ENCODE measurements at places on chromosomes 4 and X.

DNA sequence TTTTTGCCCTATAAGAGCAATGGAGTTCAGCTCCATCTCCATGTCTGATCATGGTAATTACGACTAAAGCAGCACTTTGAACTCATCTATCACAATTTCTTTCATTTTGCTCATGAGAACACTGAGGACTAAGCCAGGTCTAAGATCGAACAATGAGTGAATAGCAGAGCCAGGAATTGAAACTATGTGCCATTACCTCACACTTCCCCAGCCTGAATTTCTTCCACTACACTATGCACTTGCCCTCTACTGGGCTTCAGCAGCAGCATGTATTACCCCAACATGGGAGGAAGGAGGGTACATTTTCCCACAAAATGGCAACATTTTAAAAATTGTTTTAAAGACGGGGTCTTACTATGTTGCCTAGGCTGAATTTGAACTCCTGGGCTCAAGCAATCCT, 274.7 kb upstream of the FGF13 start:
- no peak for DNase-seq

- DNase-seq: no peak
These were observed 34.9 kb downstream of the STX18 start for GRCh38 chr4:4506961-4507360.

- no peak for DNase-seq
These were observed 189.5 kb downstream of the PRDM5 start for GRCh38 chr4:120733054-120733453.

DNA sequence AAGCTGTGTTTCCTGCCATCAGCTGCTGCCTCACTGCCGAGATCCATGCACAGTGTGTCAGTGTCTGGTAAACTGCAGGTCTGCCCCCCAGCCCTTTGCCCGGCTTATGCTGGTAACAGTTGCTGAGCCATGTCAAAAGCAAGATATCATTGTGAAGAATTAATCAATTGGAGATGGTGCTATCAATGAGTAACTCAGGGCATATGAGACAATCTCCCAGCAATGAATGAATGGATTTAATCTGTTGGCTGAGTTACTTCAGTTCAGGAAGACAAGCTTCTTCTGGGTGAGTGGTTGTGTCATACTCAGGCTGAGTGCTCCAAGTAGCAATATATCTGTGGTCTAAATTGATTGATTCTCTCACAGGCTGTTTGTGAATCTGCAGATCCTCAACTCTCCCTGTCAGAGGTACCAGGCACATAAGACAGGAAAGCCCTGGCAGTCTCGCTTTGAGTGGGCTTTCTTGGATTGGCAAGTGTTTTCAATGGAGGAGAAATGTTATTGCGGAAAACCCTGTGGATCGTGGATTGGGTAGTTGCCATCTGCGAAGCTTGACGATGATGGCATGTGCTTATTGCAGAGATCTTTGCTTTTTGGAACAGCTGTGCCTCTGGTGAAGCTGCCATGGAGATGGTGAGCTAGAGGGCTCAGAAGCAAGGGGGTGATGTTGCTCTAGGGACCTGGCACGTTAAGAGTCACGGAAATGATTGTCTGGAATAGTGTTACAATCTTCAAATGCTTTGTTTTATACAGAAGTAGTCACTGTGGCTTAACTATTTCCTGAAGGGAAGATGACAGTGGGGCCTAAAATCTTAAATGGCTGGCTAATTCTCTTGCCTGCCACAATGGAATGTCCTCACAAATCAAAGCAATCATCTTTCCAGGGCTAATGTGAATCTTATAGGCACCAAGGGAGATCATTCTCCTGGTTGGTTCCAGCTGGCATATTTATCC, 147.6 kb upstream of the TBC1D9 start:
- no peak for DNase-seq

- no peak for DNase-seq
These were observed 9.0 kb upstream of the DUSP9 start for GRCh38 chrX:153638041-153638371.
